Chondrocyte (in vitro differentiated cells): ENCODE measurements at places on chromosomes 12 and 14. TPM values are rescaled to one million over a fixed set of nuclear protein-coding genes. Genes with fewer than 3 reads are reported as not detected.

DNA sequence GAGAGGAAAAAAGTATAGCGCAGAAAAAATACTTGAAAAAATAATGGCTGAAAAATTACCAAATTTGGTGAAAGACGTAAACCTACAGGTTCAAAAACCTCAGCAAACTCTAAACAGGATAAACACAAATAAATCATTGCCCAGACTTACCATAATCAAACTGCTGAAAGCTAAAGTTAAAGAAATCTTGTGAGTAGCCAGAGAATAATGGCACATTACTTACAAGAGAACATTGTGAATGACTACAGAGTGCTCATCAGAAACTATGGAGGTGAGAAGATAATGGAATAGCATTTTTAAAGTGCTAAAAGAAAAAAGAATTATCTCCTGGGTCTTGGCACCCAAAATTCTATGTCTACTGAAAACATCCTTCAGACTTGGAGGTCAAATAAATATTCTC is 36.0 kb downstream of the ATF1 start:
- no peak for DNase-seq
- H3K4me1 ChIP-seq: no peaks in the 10 kb centered on the region
- H3K4me3 ChIP-seq: no peak overlapping the region
- no peak overlapping the region for H3K27ac ChIP-seq

DNA sequence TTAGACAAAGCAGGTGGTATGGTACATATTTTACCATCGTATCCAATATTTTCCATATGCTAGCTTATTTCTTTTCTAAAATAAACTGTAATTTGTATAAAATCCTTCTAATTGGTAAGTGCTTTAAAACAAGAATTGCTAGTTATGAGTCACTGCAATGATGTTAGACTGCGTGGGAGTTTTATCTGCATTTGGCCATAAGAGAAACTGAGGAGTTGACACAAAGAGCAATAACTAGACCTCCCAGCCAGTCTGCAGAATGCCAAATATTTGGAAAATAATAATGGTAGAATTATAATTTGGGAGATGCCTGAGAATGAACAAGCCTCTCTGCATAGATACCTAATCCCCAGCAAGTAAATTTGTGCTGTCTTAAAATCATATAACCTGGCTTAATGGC is 61.7 kb upstream of the PTPRR start:
- H3K36me3 ChIP-seq: no peaks in the 10 kb centered on the region
- no peaks in the 10 kb centered on the region for H3K27me3 ChIP-seq
- DNase-seq: no peak
- H3K4me1 ChIP-seq: peaks cover 42% of the 10 kb centered on the region
- no peak overlapping the region for H3K4me3 ChIP-seq

- DNase-seq: no peak
- no peak overlapping the region for H3K27ac ChIP-seq
- H3K4me1 ChIP-seq: peaks cover 27% of the 10 kb centered on the region
- no peaks in the 10 kb centered on the region for H3K36me3 ChIP-seq
- H3K27me3 ChIP-seq: no peaks in the 10 kb centered on the region
- H3K4me3 ChIP-seq: no peak overlapping the region
Measured at GRCh38 chr12:92467886-92468285, 234.9 kb upstream of the PLEKHG7 start.

DNA sequence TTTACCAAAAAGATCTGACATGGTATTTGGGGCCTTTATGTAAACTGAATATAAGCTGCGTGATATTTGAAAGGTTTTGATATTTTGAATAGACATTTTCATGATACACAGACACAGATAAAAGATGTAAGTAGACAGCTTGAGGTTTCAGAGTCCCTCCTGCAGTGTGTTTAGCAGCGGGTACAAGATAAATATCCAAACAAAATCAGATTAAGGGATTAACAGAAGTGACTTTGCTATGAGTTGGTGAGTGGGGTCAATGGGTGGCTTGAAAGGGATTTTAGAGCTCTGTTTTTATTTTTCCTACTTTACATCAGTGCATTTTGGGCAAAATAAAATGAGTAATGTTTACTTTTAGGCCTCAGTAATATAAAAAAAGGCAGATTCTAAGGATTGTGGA is 84.1 kb downstream of the IGF1 start:
- no peak for DNase-seq
- no peak overlapping the region for H3K4me3 ChIP-seq
- no peaks in the 10 kb centered on the region for H3K36me3 ChIP-seq

DNA sequence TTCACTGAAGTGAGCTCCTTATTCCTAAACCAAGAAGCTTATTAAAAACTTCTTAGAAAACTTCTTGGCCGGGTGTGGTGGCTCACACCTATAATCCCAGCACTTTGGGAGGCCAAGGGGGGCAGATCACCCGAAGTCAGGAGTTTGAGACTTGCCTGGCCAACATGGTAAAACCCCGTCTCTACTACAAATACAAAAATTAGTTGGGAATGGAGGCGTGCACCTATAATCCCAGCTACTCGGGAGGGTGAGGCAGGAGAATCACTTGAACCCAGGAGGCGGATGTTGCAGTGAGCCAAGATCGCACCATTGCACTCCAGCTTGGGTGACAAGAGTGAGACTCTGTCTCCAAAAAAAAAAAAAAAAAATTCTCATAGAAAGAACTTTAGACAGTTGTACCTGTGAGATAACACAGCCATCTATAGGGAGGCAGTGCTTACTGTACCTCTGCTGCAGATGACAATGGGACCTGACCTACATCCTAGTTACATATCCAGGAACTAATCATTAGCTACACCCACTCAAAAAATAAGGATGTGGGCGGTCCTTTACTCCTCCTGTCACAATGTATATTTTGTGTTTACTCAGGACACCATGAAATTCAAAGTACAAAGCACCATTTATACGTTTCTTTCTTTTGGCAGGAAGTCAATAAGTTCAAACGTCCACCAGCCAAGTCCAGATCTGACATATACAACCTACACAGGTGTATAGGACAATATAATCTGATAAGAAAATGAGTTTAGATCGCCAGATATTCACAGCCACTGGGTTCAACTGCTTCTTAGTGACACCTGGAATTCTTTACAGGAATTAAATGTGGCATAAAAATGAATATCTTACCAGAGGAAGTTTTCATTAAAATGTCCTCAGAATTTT is 14.9 kb downstream of the STXBP6 start:
- H3K4me1 ChIP-seq: peaks cover 8% of the 10 kb centered on the region
- DNase-seq: no peak
- H3K27ac ChIP-seq: no peak overlapping the region

DNA sequence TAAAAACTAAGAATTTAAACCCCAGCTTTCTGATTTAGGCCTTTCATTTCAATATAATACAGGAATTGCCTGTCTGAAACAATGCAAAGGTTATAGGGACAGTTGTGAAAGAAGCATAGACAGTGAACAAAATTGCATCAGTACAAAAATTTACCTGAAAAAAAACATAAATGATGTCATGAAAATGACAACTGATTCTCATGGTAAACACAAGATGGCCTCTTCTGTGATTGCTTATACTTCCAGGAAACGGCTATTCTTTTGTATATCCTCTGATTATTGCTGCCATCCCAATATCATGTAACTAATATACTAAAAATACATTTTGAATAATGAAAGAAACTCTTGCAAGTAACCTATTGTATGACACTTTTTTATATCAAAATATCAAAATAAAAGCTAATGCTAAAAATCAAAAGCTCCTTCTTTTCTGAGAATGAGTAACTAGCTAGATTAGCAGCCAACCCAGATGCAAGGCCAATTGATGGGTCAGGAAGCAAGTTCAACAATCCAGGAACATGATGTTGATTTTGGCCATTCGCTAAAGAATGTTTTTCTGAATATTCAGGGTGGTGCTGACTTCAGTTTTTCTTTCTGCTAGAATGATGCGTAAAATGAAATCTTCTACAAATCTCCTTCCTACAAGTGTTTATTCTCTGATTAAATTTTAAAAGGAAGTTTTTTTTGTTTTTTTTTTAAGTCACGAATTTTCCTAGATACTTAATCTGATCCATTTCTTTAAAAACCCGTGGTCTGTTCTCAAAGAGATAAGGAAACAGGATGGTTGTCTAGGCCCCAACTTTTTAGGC is 83.6 kb downstream of the ALX1 start:
- no peak overlapping the region for H3K4me3 ChIP-seq
- H3K36me3 ChIP-seq: no peaks in the 10 kb centered on the region
- peaks cover 3% of the 10 kb centered on the region for H3K27me3 ChIP-seq
- no peak overlapping the region for H3K27ac ChIP-seq
- peaks cover 13% of the 10 kb centered on the region for H3K4me1 ChIP-seq
- no peak for DNase-seq

DNA sequence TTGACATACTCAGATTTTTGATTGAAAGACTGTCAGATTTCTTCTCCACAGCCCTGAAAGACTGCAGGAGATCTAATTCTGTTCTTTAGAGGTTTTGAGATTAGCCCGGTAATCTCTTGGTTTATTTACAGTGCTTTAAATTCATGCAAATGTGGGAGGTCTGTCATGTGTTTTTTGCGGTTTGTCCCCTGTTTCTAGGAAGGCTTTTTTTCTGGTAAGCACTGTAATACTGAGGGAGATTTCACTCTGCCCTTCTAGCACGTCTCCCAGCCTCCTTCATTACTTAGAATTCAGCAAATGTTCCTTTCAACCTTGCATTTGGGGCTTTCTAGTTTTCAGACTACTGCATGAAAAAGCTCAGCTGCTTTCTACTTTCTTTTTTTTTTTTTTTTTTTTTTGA is 31.1 kb downstream of the GPHN start:
- no peak overlapping the region for H3K4me3 ChIP-seq
- H3K36me3 ChIP-seq: no peaks in the 10 kb centered on the region
- no peak for DNase-seq
- no peaks in the 10 kb centered on the region for H3K27me3 ChIP-seq
- H3K27ac ChIP-seq: no peak overlapping the region

DNA sequence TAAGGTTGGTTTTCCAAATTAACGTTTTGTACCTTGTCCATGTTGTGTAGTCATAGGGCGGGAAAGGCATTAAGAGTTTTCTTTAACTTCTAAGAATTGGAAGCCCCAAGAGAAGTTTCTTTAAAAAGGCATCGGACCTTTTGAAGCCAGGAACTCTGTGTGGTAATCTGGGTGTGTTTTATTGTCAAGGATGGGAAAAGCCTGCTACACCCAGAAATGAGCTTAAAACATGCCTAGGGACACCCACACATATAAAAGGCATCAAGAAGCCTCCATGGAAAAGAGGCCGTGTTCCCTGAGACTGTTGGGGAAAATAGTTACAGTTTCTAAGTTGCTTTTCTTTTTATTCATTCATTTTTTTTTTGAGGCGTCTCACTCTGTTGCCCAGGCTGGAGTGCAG is 81.0 kb upstream of the PTHLH start:
- no peaks in the 10 kb centered on the region for H3K36me3 ChIP-seq
- DNase-seq: no peak

DNA sequence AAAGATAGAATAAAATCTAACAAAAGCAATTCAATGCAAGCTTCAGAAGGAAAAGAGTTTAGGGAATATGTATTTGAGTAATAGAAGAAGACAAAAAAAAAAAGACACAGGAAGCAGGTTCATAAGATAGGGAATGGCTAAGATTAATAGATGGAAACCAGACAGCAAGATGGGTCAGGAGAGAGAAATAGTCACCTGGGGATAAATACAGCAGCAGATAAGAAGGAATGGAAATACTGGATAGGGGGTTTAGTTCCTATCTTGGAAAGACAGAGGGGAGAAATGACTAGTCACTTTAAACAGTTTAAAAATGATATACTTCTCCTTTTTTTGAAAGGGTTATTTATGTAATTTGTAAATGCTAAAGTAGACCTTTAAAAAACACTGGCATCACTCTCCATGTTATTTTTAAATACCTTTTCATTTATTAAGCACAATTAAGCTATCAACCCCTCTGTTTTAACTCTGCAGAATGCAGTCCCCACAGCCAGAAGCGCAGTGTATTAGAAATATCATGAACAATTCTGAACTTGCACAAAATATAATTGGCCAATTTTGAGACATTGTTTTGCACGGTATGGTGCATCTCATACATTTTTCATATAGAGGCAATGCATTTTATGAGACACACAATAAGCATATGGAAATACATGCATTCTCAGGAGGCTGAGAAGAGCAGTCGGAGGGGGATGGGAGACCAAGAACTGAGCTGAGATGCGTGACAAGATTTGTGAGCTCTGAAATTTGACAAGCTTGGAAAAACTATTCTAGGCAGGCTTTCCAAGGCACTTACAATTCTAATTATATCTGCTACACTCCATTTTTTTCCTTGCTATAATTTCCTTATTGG is 303.4 kb upstream of the PRICKLE1 start:
- no peaks in the 10 kb centered on the region for H3K27me3 ChIP-seq
- H3K4me3 ChIP-seq: no peak overlapping the region
- H3K36me3 ChIP-seq: peaks cover 6% of the 10 kb centered on the region
- DNase-seq: no peak
- no peak overlapping the region for H3K27ac ChIP-seq

DNA sequence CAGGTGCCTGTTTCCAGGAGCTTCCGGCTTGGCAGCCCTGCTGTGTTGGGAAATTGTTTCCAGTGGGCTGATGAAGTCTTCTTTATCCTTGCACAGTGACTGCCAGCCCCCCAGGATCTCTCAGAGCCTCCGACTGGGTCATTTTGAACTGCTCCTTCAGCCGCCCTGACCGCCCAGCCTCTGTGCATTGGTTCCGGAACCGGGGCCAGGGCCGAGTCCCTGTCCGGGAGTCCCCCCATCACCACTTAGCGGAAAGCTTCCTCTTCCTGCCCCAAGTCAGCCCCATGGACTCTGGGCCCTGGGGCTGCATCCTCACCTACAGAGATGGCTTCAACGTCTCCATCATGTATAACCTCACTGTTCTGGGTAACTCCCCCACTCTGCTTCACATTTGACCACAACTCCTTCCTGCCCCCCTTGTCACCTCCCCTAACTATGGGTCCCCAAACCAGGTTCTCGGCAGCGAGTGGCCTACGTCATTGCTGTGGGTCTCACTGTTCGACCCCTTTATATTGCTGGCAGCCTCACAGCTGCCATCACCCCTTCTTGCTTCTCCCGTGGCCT is 2.3 kb downstream of the LAG3 start:
- DNase-seq: no peak
- H3K4me3 ChIP-seq: no peak overlapping the region
- H3K27ac ChIP-seq: no peak overlapping the region
- H3K4me1 ChIP-seq: peaks cover 16% of the 10 kb centered on the region
- no peaks in the 10 kb centered on the region for H3K27me3 ChIP-seq

RDH12 gene
- total RNA-seq: not detected in 3 replicates

AQP5 gene
- total RNA-seq: 0.20 TPM in 1 of 3 replicates, not detected in the others

TPPP2 gene
- total RNA-seq: not detected in 3 replicates
